Urothelium cell line (cell line): ENCODE measurements at places on chromosomes 1 and 21.

DNA sequence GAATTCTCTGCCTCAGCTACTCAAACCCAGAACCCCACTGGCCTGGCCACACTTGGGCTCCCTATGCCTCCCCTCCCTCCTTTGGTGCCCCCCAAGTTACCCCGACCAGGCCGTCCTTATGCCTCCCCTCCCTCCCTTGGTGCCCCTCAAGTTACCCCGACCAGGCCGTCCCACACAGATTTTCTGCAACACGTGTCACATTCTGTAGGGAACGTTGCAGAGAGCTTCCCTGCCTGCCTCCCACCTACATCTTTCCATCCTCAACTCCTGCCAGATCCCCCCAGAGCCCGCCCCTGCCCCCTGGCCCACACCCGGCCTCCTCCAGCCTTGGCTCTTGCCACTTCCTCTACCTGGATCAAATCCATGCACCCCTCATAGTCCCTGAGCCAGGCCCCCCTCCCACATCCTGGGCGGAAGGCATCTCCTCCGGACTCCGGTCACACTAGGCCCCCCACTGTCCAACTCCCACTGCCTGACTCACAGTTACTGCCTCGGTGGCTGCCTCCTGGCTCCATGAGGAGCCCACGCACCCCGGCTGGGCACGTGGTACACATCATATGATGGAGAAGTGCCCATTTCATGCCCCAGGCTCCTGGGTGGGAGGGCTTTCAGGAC, 41.2 kb downstream of the KCNAB2 start:
- no peak for DNase-seq

DNA sequence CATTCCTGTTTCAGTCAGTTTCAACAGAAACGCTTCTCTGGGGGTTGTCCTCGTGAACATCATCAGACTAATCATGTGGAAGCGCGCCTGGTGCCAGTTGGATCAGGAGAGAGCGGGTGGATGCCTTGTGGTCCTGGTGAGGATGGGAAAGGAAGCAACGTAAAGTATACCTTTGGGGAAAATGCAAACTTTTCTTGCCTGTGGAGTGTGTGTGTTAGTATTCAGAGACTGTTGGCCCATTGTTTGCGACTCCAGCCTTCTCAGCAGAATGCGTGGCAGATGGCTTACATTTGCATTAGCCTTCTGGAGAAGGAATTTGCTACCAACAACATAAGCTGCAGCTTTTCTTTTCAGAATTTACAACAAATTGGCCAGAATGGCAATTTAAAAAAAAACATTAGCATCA, 173.9 kb downstream of the RWDD3 start:
- no peak for DNase-seq

DNA sequence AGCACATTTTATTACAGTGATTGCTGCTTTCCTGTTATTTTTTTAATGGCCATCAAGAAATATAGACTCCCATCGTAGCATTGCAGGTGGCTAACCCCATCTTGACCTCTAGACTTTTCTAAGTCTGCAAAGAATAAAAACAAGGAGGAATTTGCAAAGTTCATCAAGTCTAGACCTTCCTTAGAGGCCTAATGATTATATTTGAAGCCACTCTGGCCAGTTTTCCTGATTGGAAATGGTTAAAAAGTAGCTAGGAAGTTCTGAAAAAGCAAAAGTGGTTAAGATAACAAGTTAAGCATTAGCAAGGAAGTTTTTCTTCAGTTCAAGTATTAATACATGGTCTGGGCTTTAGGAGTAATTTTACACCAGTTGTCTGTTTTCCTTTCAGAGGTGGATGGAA, 16.7 kb upstream of the KCNJ15 start:
- no peak for DNase-seq

DNA sequence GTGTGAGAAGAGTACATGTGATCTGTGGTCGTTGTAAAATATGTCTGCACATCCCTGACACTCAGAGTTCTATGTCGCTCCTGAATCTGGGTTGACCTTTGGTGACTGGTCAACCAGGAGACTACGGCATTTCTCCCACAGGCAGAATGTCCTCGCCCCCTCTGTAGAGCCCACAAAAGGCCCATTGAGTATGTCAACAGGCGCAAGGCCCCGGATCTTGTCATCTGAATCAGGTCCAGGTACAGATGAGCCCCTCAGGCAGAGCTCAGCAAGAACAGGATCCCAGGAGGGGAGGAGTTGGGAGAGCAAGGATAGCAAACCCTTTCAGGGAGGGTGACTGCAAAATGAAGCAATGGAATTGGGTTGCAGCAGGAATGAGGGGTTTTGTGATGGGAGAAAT, 126.5 kb downstream of the MATN1 start:
- no peak for DNase-seq

DNA sequence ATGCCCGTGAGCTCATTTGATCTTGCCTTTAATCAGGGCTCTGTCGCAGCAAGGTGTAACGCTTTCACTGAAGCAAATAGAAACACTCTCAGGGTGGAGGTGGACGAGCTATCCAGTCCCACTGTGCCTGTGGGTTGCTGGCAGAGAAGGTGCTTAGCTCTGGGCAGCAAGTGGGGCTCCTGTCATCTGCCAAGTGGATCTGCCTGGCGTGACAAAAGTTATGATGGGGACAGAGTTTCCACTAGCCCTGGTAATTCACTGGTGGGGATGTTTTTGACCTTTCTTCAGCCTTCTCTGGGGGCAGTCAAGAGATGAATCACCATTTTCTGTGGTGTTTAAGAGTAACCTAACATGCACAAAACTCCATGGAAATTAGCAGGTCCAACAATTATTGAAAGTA, 71.3 kb upstream of the EDEM3 start:
- DNase-seq, result no peak

DNA sequence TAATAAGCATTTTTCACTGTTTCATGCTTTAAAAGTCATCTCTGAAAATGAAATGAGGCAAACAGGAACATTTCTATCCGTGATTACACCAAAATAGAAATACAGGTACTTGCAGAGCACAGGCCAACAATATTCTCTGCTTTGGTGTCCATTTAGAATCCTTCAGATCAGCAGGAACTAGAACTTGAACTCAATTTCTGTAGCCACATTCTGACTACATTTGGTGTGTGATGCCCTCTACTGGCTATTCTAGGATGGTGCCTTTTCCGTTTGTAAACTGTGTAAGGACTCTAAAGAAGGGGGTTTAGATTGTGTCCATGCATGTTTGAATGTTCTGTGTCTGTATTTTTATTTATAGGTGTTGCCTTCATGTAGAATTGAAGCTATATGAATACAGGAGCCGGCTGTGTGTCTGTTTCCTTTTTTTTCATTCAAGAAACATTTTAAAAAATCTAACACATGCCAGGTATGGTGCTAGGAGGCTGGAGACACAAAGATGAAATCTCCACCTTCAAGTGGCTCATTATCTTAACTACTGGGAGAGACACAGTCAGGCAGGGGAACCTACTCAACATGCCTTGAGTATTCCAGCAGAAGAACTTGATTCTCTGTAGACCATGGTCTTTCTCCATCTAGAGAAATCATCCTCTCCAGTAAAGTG, 7.6 kb upstream of the ZNF326 start:
- peak; percentile 55 for DNase-seq

GRCh38 chr1:119467857-119468668, 38.9 kb upstream of the HSD3B1 start:
- no peak for DNase-seq

DNA sequence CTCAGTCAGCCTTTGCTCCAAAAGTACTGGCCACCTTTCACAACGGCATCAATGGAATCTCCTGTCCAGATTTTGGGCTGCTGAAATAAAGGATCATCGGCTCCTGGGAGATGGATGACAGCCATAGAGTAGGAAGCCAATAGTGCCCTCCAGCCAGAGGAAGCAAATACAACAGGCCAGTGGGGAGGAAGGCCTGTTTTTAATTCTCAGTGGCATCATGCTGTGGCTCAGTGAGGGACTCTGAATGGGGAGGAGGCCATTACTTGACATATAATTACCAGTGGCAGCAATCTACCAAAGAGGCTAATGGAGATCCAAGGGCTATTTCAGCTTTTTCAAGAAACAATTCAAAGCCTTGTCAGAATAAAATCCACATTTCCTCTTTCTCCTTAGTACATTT, 26.7 kb downstream of the COLGALT2 start:
- DNase-seq, result no peak

- no peak for DNase-seq
These were observed 54.1 kb upstream of the POFUT2 start for GRCh38 chr21:45341779-45342178.

DNA sequence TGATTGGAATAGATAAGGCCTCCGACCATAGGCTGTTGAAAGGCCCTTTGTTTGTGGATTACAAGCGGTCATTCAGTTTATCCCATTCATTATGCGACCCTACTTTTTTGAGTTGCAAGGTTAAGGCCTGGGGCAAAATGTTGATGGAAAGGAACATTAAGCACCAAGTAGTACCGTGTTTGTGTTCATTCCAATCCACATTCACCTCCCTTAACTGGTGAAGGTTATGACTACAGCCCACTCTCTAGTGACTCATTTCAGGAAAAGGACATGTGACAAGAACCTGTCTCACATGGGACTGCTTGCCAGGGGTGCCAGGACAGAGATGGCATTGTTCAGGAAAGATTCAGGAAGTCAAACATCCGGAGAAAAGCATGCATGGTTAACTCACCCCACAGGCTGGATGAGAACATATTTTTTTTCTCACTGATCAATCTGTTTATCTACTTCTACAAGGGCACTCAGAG, 81.6 kb downstream of the CD58 start:
- peak; percentile 87 for DNase-seq

GRCh38 chr1:58496042-58496441, 50.5 kb downstream of the OMA1 start:
- DNase-seq, result no peak

DNA sequence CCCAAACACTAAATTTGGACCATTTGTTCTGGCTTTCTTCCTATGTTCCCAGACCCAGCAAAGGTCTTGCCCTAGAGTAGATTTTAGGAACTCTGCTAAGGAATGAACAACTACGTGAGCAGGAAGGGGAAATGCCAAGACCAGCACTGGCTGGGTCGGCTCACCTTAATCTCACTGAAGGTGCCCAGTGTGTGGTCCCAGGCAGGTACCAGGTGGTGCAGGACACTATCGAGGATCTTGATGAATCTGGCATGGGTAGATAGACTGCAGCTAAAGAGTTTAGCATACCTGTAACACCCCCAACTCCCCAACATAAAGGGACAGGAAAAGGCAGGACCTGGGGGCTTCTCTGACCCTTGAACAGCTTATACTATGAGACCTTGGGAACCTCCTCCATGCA, 3.0 kb downstream of the HECTD3 start:
- no peak for DNase-seq

- DNase-seq, result no peak
These were observed 4.4 kb upstream of the CNN3 start for GRCh38 chr1:94931254-94931841.

- DNase-seq, result peak; percentile 48
These were observed 26.6 kb downstream of the ATF6 start for GRCh38 chr1:161792740-161793139.

DNA sequence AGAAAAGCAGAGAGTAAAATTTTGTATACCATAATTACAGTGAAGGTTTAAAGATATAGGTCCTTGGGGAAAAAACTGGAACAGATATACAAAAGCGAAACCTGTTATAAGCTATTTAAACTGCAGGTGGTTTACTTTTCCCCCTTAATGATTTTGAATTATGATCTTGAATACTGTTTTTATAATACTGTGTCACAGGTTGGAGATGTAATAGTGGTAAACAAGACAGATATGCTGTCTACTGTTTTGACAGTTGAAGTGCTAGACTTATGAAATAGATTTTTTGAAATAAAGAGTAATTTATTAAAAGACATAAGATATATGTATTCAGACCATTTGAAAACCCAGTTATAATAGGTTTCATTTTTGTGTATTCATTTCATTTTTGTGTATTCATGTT, 129.4 kb downstream of the CD247 start:
- DNase-seq, result no peak

DNA sequence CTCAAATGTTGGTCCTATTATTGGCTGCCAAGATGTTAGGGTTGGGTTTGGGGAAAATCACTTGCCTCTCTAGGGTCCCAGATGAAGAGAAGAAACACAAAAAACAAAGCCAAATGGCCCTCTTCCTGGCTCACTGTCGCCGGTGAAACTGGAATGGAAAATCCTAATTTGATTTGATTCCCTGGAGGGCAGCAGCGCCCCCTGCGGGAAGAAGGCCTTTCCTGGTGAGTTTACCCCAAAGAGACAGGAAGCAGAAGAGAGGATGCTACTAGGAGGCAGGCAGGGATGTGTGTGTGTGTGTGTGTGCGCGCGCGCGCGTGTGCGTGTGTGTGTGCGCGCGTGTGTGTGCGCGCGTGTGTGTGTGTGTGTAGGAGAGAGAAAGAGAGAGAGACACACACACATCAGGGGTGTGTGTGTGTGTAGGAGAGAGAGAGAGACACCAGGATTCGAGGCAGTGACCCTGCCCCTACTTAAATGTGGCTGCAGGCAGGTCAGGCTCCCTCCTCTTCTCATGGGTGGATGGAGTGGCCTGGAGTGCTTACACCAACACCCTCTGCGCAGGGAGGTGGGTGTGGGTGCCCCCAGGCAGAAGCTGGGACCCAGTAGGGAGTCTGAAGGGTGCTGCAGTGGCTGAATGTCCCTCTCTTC, 3.1 kb upstream of the SELENON start:
- peak; percentile 77 for DNase-seq

DNA sequence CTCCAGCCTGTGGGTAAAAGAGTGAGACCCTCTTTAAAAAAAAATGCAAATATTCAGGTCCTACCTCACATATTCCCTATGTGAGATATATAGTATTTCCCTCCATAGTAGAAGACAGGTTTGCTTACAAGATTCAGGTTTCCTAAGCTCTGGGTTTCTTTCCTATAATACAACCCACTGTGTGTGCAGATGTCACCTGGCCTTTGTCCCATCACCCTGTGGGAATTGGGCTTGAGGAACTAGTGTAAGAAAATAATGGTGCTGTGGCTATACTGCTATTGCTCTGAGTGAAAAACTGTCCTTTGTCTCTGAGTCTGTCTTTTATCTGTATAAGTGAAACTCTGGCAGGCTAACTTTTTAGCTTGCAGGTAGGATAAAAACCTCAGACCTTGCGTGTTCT, 13.0 kb downstream of the C1orf146 start:
- no peak for DNase-seq

DNA sequence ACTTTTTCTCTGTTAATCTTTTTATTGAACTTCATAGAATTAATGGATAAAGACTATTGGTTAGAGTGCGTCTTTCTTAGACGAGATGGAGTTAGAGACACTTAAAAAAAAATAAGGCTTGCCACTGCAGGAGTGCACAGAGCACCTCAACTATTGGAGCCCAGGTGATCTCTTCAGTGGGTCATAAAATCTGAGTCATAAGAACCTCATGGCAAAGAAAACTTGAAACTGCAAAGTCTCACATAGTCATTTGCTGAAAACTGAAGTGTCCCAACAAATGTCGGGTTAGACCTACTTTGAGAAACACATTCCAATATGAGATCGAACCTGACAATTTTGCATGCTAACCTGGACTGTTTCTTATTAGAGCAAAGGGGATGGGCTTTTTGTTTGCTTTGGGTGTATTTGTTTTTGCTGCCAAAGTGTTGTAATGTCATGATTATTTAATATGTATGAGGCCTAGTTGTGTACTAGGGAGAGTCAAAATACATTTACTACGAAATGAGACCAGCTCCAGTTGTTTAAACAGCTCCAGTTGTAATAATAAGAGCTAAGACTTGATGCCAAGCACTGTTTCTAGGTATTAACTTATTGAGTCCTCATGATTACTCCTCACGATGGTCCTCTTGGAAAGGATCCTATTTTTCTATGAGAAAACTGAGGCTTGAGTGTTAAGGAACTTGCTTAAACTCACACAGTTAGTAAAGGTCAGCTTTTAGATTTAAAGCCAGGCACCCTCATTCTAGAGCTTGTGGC, 65.1 kb downstream of the DDR2 start:
- DNase-seq, result no peak
